ENCODE measurements at places on chromosomes 6 and 20.

GRCh38 chr6:2968600-2969135 is 2.7 kb downstream of the SERPINB6 start:
- DNase-seq, result no peak

- DNase-seq, result no peak
Measured at GRCh38 chr6:18211338-18211737, 53.0 kb downstream of the DEK start.

DNA sequence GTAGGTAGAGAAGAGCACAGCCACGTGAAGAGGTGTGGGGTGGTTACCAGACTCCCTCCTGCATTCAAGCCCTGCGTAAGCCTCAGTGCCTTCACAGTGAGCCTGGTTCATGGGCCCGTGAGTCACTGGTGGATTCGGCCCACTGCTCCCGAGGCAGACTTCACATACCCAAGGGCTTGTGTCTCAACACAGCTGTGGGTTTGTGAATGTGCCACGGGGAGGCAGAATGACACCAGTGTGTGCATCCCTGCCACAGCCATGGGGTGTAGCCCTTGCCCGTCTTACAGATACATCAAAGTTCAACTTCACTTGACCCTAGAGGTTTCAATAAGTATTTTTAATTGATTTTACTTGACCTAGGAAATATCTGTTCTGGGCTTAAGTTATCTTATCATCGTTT is 108.5 kb downstream of the MAP3K4 start:
- no peak for DNase-seq

GRCh38 chr6:56840467-56841380 is 114.2 kb upstream of the BEND6 start:
- DNase-seq, result peak; percentile 71

DNA sequence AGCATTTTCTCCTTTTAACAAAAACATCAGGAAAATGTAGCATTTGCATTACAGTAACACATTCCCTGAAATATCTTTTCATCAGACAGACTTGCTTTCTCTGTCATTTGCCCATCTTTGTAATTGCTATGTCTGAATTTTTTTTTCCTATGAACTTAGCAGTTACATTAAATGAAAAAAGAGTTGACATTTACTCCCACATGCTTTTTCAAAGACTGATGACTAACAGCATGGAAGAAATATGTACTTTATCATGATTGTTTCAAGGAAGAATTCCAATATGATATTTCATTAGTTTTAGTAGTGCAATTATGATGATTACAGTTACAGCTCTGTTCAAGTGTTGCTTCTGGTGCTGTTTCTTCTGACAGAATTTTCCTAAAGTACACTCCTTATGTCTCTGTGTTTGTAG is 864.5 kb upstream of the MAN1A1 start:
- no peak for DNase-seq

- DNase-seq, result peak; percentile 6
Measured at GRCh38 chr6:6315660-6316059, 4.8 kb downstream of the F13A1 start.

DNA sequence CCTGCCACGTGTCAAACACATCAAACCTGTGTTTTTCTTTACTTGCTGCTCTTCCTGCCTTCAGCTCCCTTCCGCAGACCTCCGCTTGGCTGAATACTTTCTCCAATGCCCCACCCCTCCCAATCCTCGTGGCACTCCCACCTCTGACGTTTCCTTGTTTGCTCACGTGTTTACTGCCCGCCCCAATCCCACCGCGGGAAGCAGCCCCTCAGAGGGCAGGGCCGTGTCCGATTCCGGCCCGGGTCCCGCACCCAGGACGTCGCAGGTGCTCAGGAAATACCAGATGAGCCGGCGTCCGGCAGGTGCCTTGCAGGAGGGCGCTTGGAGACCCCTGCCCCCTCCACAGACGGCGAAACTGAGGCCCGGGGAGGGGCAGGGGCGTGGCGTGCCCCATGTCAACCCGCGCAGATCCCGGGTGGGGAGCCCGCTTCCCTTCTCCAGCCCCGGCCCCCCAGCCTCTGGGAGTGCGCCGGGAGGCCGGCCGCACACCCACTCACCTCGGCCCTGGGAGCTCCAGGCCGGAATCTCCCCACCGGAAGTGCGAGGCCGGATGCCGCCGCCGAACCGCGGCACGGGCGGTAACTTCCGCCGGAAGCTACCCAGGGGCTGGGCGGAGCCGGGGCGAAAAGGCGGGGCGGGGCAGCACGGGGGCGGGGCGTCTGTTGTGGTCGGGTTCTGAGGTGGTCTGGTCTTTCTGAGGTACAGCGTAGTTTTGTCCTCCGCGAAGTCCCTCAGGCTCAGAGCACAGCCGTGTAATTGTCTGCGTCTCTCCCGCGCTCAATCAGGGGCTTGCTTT is 42.3 kb downstream of the ELMO2 start:
- peak; percentile 63 for DNase-seq

- DNase-seq, result no peak
Measured at GRCh38 chr6:170132011-170132521, 158.8 kb downstream of the DLL1 start.

DNA sequence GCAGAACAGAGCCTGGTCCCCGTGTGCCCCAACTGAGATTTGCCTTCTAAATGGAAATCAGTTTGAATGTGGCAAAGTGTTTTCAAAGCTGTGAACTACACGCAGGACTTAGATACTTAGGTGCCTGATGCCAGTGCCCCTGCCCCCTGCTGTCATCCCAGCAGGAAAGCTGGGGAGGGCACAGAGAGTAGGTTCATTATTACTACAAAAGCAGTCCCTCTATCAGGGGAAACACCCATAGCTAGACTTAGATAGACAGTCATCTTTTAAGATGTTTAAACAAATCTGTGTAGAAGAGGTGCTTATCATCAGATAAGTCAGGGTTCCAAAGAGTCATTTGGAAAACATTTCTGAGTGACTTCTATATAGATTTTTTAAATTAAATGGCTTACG is 155.0 kb upstream of the SNX9 start:
- DNase-seq, result no peak

DNA sequence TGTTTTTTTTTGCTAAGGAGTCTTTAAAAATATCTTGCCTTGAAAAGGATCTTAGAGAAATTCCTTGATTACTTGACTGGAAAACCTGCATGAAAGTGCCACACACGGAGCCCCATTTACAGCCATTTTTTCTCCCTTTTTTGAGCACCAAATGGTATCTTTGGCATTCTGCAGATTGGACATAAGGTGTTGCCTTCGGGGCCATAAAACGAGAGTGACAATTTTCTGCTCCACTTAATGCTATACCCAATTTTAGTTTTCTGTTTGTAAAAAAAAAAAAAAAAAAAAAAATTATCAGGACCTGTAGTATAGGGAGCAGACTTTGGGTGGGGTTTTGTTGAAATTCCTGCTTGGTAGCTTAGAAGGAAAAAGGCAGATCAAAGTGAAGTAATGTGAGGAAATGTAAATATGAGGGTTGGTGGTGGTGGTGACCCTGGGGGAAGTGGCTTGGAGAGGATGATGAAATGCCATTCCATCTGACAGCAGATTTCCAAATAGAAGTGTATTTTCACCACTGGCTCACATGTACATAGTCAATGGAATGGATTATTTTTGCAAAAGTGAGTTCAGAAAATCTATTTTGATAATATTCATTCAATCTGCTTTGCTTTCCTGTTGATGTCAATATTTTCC is 212.1 kb upstream of the SOX4 start:
- no peak for DNase-seq

DNA sequence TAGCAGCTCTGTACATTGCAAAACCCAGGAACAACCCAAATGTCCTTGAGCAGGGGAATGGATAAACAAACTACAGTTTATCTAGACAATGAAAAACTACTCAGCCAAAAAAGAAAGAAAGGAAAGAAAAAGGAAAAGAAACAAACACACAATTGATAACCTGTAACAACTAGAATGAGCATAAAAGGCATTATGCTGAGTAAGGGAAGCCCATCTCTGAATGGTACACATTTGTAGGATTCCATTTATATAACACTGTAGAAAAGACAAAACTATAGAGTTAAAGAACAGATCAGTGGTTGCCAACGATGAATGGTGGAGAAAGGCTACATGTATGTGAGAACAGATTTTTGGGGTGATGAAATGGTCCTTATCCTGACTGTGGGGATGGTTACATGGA is 454.0 kb downstream of the PKHD1 start:
- no peak for DNase-seq

GRCh38 chr20:54438166-54438565 is 37.2 kb upstream of the DOK5 start:
- DNase-seq, result no peak

GRCh38 chr6:50467931-50468330 is 245.4 kb upstream of the TFAP2D start:
- no peak for DNase-seq

- DNase-seq, result no peak
Measured at GRCh38 chr20:50575865-50576720, 65.9 kb downstream of the PTPN1 start.

- no peak for DNase-seq
Measured at GRCh38 chr6:133955582-133956415, 2.8 kb downstream of the TBPL1 start.

DNA sequence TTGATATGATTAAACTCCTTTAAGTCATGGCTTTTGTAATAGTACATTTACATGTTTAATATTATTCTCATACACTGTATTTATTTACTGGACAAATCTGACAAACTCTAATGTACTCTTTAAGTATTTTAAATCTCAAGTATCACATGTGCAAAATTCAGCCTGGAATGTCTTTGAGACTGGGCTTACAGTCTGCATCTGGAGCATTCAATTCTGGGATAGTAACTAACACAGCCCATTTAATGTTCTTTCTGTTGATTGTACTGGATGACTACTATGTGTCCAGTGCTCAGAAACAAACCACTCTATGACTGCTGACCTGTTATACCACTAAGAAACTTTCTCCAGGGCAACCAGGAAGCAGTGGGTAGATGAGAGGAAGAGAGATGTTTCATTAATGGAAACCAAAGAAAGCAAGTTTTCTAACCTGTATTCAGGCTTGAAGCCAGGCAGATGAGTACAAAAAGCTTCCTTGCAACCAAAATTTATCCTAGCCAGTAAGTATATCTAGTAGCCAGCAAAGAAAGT is 26.8 kb downstream of the FBXL4 start:
- no peak for DNase-seq

DNA sequence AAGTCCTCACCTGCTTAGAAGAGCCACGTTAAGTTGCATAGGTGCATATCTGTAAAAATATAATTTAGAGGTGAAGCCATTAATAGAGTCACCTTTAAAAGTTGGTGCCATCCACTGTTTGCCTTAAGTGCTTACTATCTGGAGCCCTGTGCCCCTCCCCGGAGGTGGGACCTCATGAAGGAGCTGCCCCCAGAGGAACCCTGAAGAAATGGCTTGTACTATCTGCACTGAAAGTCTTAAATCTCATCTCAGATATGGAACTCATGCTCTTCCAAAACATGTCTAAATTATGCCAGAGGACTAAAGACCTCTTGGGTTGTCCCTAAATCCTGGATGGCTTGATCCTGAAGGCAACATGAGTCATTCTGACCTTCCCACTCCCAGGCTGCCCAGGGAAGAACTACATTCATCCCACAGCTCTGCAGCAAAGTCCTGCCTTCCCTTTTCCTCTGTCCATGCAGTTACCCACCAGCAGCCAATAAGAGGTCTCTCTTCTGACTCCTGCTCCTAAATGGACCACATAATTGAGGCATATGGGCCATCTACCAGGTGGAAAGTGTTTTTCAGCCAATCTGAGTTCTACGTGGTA is 85.3 kb downstream of the ASXL1 start:
- DNase-seq, result no peak

Measured in GM04503 (cell line).